ENCODE measurements at places on chromosomes 1 and 21. TPM values are rescaled to one million over a fixed set of nuclear protein-coding genes. Genes with fewer than 3 reads are reported as not detected.

- H3K36me3 ChIP-seq, result peaks cover 41% of the 10 kb centered on the region
- H3K27me3 ChIP-seq, result no peaks in the 10 kb centered on the region
- DNase-seq, result no peak
- H3K4me3 ChIP-seq, result no peak overlapping the region
- H3K4me1 ChIP-seq, result no peaks in the 10 kb centered on the region
Observed at GRCh38 chr1:25220666-25221065, 11.6 kb downstream of the SYF2 start.

Gene BCL2L15
- 1.7 TPM for total RNA-seq

Gene TESK2
- 3.5 TPM for total RNA-seq

DNA sequence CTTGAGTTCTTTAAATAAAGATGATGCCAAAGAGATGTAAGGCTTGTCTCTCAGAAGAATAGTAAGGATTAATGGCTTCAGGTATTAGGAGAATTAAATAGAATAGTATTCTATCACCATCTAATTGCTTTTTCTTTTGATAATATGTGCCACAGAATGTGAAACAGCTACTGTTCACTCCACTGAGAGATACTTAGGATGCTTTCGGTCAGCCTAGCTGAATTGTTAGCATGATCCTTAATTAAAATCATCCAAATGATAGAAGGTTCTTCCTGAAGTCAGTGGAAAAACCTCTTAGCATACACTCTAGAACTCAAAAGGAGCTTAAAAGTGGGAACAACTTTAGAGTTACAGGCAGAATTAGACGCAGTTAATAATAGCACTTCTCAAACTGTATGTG, 97.0 kb downstream of the RASAL2 start:
- no peaks in the 10 kb centered on the region for H3K36me3 ChIP-seq
- H3K27ac ChIP-seq, result no peak overlapping the region
- no peaks in the 10 kb centered on the region for H3K27me3 ChIP-seq
- no peak overlapping the region for H3K4me3 ChIP-seq
- peaks cover 11% of the 10 kb centered on the region for H3K4me1 ChIP-seq

- peaks cover 59% of the 10 kb centered on the region for H3K36me3 ChIP-seq
- H3K27me3 ChIP-seq, result no peaks in the 10 kb centered on the region
- H3K4me3 ChIP-seq, result no peak overlapping the region
- H3K4me1 ChIP-seq, result no peaks in the 10 kb centered on the region
- DNase-seq, result no peak
- no peak overlapping the region for H3K27ac ChIP-seq
Observed at GRCh38 chr1:1221887-1222574, 8.1 kb upstream of the TNFRSF4 start.

GRCh38 chr1:60228041-60228491, 154.5 kb upstream of the C1orf87 start:
- H3K27me3 ChIP-seq, result no peaks in the 10 kb centered on the region
- H3K36me3 ChIP-seq, result no peaks in the 10 kb centered on the region
- no peaks in the 10 kb centered on the region for H3K4me1 ChIP-seq
- H3K27ac ChIP-seq, result no peak overlapping the region
- no peak for DNase-seq
- H3K4me3 ChIP-seq, result no peak overlapping the region

Gene MIER1
- 50.9 TPM for total RNA-seq

Gene CYP4Z1
- 1.1 TPM for total RNA-seq

- H3K4me1 ChIP-seq, result peaks cover under 1% of the 10 kb centered on the region
- no peaks in the 10 kb centered on the region for H3K36me3 ChIP-seq
- no peaks in the 10 kb centered on the region for H3K27me3 ChIP-seq
- H3K27ac ChIP-seq, result no peak overlapping the region
- no peak overlapping the region for H3K4me3 ChIP-seq
- DNase-seq, result no peak
Observed at GRCh38 chr1:108847494-108847893, 9.4 kb downstream of the AKNAD1 start.

GRCh38 chr21:33975548-33976081, 60.0 kb upstream of the ATP5PO start:
- H3K4me3 ChIP-seq, result no peak overlapping the region
- DNase-seq, result no peak
- no peaks in the 10 kb centered on the region for H3K27me3 ChIP-seq
- no peaks in the 10 kb centered on the region for H3K36me3 ChIP-seq

GRCh38 chr1:119784191-119784781, 15.6 kb upstream of the HMGCS2 start:
- H3K36me3 ChIP-seq, result no peaks in the 10 kb centered on the region
- no peak overlapping the region for H3K27ac ChIP-seq
- DNase-seq, result no peak
- H3K4me3 ChIP-seq, result no peak overlapping the region

GRCh38 chr1:168273575-168273974, 7.1 kb upstream of the TBX19 start:
- H3K4me3 ChIP-seq, result no peak overlapping the region
- H3K4me1 ChIP-seq, result no peaks in the 10 kb centered on the region
- DNase-seq, result no peak
- no peaks in the 10 kb centered on the region for H3K27me3 ChIP-seq
- no peaks in the 10 kb centered on the region for H3K36me3 ChIP-seq

Gene UTS2
- total RNA-seq, result not detected

DNA sequence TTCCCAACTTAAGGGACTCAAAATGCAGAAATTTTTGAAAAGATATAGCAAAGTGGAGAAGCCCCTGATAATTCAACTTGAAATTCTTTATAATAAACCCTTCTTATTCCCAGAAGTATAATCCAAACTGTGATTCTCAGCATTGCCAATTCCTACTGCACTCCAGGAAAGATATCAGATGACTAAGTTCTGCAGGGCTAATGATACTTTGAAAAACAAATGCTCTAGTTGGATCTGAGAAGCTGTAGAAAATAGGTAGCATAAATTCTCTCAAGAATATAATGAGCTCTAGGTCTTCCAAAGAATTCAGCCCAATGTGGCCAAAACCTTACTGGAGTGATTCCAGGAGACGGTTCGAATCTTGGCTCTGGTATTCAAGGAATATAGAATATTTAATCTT, 294.0 kb upstream of the PTBP2 start:
- H3K36me3 ChIP-seq, result no peaks in the 10 kb centered on the region
- peaks cover 6% of the 10 kb centered on the region for H3K4me1 ChIP-seq
- no peaks in the 10 kb centered on the region for H3K27me3 ChIP-seq
- DNase-seq, result no peak
- H3K27ac ChIP-seq, result no peak overlapping the region
- H3K4me3 ChIP-seq, result no peak overlapping the region

Gene CYP4A22
- total RNA-seq, result not detected

- peaks cover 29% of the 10 kb centered on the region for H3K4me1 ChIP-seq
- H3K4me3 ChIP-seq, result peak overlapping the region; percentile 96
- H3K27ac ChIP-seq, result peak overlapping the region; percentile 96
Observed at GRCh38 chr1:10209590-10209904, 823 bp upstream of the KIF1B start.

DNA sequence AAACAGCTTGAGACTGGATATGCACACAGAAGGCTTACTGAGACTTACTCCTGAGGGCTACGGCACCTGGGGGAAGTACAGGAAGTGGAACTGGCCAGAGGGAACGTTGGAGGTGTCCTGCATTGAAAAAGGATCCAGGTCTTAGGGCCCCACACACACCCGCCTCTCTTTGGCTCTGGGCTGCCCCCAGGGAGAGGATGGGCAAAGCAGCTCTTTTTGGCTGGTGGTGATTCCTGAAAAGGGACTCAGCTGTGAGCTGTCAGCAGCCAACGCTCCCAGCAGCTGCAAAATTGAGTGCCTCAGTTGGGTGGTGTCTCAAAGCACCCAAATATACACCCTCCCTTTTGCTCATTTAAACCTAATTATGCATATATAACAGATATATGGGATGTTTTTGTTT, 213.2 kb downstream of the TNR start:
- H3K27ac ChIP-seq, result no peak overlapping the region
- H3K27me3 ChIP-seq, result no peaks in the 10 kb centered on the region
- DNase-seq, result no peak
- no peaks in the 10 kb centered on the region for H3K4me1 ChIP-seq

- H3K36me3 ChIP-seq, result no peaks in the 10 kb centered on the region
- H3K27me3 ChIP-seq, result no peaks in the 10 kb centered on the region
- peaks cover 12% of the 10 kb centered on the region for H3K4me1 ChIP-seq
- no peak overlapping the region for H3K27ac ChIP-seq
Observed at GRCh38 chr21:33202464-33203363, 27.0 kb upstream of the IFNAR2 start.

Gene REN
- total RNA-seq, result not detected

DNA sequence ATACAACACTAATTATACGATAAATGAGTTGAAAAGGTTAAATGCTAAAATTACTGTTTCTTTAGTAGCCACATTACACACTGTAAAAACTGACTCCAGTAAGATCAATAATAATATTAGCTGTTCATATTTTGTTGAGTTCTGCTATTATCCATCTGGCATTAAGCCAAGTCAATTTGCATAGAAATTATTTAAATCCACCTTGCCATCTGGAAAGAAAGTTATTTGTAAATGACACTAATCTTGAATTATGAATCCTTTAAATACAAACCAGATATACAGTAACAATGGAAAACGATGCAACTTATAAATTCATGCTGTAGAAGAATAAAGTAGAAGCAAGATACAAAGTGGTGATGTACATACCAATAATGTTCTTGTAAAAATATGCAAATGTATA, 81.4 kb upstream of the BCL10 start:
- DNase-seq, result no peak
- no peaks in the 10 kb centered on the region for H3K27me3 ChIP-seq
- no peak overlapping the region for H3K4me3 ChIP-seq
- H3K27ac ChIP-seq, result no peak overlapping the region

DNA sequence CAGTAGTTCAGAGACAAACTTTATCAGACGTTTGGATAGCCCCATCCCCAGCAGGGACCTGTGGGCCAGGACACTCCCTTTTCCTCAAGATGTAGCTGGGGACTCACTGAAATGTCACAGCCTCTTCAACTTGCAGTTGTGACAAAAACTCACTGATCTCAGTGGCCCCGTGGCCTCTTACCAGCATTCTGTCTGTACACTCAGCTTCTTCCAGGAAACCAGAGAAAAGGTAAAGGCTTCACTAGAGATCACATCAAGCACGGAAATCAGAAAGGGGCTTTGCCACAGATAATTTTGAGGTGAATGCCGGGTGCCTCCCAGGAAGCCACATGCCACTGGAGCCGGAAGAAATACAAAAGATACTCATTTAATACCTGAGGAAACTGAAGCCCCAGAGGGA, 122.2 kb downstream of the CCDC185 start:
- DNase-seq, result no peak
- no peaks in the 10 kb centered on the region for H3K4me1 ChIP-seq
- no peak overlapping the region for H3K27ac ChIP-seq
- H3K4me3 ChIP-seq, result no peak overlapping the region
- H3K27me3 ChIP-seq, result no peaks in the 10 kb centered on the region

Gene MTMR11
- total RNA-seq, result 50.8 TPM

Gene KAZN
- total RNA-seq, result 17.4 TPM

Gene RGS7
- not detected for total RNA-seq

- H3K4me3 ChIP-seq, result no peak overlapping the region
- H3K27ac ChIP-seq, result no peak overlapping the region
- H3K36me3 ChIP-seq, result peaks cover 8% of the 10 kb centered on the region
- H3K27me3 ChIP-seq, result no peaks in the 10 kb centered on the region
- H3K4me1 ChIP-seq, result peaks cover 10% of the 10 kb centered on the region
- no peak for DNase-seq
Observed at GRCh38 chr1:1330366-1331067, 563 bp upstream of the TAS1R3 start.

DNA sequence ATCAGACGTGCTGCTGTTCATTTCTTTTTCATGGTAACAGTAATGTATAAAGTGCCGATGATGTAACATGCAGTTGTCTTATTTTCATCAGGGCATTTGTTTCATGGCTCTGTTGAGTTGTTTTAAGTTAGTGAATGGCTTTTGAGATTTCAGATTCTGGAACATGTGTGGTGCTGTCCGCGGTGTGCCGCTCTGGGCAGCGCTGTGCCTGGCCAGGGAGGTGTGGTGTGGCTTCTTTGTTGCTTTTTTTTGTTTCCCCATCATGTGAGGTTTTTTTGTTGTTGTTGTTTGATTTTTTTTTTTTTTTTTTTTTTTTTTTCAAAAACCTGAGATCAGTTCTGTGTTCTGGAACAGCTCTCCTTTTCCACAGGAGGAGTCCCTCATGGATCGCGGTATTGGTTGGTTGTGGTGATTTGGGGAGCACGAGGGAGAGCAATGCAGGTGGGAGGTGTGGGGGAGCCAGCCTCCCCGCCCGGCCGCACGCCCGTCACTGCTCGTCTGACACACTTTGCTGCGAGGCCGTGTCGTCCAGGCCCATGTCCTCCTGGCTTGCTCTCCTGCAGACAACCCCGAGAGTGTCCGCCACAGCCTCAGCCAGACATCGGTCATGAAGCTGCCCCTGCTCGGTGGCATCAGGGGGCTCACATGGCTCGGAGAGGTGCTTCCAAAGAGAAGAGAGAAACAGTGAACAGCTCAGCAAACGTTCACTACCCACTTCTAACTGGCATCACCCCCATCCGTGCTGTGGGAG, 33.6 kb downstream of the NTPCR start:
- H3K4me3 ChIP-seq, result no peak overlapping the region
- H3K27me3 ChIP-seq, result no peaks in the 10 kb centered on the region
- no peaks in the 10 kb centered on the region for H3K36me3 ChIP-seq
- H3K4me1 ChIP-seq, result peaks cover 5% of the 10 kb centered on the region
- H3K27ac ChIP-seq, result no peak overlapping the region
- no peak for DNase-seq

Gene DPH5
- total RNA-seq, result 11.5 TPM

GRCh38 chr1:79052829-79053449, 46.4 kb upstream of the ADGRL4 start:
- no peak overlapping the region for H3K27ac ChIP-seq
- no peaks in the 10 kb centered on the region for H3K4me1 ChIP-seq
- DNase-seq, result no peak
- no peaks in the 10 kb centered on the region for H3K27me3 ChIP-seq
- peak overlapping the region; percentile 33 for H3K4me3 ChIP-seq
- H3K36me3 ChIP-seq, result no peaks in the 10 kb centered on the region

Gene TRIM67
- total RNA-seq, result not detected

GRCh38 chr1:40003156-40004093, 37.1 kb upstream of the CAP1 start:
- no peak for DNase-seq
- H3K27me3 ChIP-seq, result no peaks in the 10 kb centered on the region
- no peak overlapping the region for H3K4me3 ChIP-seq
- H3K27ac ChIP-seq, result no peak overlapping the region

DNA sequence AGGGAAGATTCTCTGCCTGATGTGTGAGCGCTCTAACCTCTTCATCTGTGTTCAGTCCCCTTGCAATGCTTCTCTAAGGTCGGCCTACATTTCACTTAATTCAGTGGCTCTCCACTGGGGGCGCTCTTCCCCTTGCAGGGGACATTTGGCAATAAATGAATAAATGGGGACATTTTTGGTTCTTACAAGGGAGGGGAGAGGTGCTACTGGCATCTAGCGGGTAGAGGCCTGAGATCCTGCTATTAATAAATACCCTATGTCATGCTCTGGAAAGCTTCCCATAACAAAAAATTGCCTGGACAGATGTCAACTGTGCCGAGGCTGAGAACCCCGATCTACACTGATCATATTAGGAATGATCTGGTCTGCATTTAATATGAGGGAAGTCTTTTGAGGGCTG, 25.9 kb upstream of the DNAJC11 start:
- H3K27ac ChIP-seq, result peak overlapping the region; percentile 47
- no peaks in the 10 kb centered on the region for H3K27me3 ChIP-seq
- H3K36me3 ChIP-seq, result no peaks in the 10 kb centered on the region
- no peak overlapping the region for H3K4me3 ChIP-seq
- DNase-seq, result no peak

GRCh38 chr1:37718901-37719571, 26.7 kb downstream of the CDCA8 start:
- no peak overlapping the region for H3K27ac ChIP-seq
- no peak overlapping the region for H3K4me3 ChIP-seq

- H3K4me3 ChIP-seq, result no peak overlapping the region
- H3K27ac ChIP-seq, result no peak overlapping the region
Observed at GRCh38 chr1:91803123-91803522, 82.8 kb downstream of the TGFBR3 start.

Data from thoracic aorta (tissue), 2 donors.